ENCODE measurements at places on chromosomes 7 and 10.
A peak's percentile ranks its signal among the peaks of the same experiment; 100 is the strongest.

GRCh38 chr7:29748286-29749099, 57.8 kb upstream of the WIPF3 start:
- peak; percentile 63 for DNase-seq

GRCh38 chr10:17789396-17789795, 19.8 kb upstream of the MRC1 start:
- DNase-seq = no peak

DNA sequence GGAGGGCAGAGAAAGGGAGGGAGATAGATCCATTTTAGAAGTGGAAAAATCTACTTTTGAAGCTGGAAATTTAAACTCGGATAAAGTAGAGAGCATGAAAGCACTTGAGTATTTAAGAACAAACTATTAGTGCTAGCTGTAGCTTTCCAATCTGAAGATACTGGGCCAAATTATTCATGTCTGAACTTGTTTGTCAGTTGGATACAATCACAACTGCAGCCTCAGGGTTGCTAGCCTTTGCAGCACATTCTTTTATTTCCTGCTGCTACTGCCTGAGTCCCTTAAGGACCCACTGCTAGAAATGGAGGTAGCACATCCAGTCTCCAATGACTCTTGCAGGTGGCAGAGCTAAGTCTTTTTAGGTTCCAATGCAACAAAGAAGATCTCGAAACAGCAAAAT, 8.3 kb upstream of the SLC25A13 start:
- no peak for DNase-seq

DNA sequence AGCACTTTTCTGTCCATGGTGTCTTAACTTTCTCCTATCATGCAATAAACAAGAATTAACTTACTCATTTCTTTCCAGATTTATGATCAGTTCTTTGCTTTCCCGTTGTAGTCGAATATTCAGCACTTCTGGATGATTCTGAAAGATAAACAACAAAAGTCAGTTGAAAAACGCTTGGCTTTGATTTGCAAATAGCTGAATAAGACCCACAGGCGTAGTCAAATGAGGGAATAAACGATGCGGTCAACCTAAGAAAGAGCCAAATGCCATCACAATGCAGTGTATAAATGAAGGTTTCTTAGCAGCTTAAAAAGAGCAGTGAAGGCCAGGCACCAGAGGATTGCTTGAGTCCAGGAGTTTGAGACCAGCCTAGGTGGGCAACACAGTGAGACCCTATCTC, 109.4 kb downstream of the ADAM12 start:
- no peak for DNase-seq

- no peak for DNase-seq
Observed at GRCh38 chr10:28910956-28911355, 233.6 kb downstream of the BAMBI start.

DNA sequence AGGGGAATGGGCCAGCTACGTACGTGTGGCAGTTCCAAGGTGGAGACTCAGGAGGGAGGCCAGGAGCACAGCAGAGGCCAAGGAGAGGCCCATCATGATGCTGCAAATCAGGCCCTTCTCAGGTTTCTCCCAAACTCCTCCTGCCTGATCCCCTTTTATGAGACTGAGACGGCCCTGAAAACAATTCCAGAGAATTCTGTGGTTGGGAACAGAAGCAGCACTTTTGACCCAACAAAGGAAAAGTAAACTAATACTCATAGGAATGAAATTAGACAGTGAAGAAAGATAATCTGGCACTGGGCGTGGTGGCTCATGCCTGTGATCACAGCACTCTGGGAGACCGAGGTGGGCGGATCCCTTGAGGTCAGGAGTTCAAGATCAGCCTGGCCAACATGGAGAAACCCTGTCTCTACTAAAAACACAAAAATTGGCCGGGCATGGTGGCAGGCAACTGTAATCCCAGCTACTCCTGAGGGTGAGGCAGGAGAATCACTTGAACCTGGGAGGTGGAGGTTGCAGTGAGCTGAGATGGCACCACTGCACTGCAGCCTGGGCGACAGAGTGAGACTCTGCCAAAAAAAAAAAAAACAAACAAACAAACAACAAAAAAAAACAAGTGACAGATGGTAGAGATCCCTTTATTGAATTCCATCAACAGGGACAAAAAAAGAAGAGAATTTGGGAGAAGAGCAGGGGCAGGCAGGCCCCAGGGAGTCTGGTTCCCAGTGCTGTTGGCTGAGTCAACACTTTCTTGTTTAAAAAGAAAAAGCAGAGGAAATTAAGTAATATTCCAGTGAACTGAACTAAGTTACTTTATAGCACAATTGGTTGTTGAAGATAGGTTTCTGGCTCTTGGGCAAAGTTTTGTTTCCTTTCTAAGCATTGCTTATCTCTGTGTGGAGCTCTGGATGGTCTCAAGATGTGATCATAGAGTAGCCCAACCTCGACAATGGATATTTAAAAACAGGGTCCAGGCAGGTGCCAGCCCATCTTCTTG, at the start of gene CCL26:
TSS of gene CCL26 (minus strand) at position 131 of the 997 bp plus-strand sequence. CDS start at position 96, 35 bp downstream.
- DNase-seq = no peak

- DNase-seq = no peak
Observed at GRCh38 chr7:84916161-84916560, 270.7 kb downstream of the SEMA3D start.

GRCh38 chr10:106560925-106561640, 603.4 kb downstream of the SORCS1 start:
- no peak for DNase-seq

DNA sequence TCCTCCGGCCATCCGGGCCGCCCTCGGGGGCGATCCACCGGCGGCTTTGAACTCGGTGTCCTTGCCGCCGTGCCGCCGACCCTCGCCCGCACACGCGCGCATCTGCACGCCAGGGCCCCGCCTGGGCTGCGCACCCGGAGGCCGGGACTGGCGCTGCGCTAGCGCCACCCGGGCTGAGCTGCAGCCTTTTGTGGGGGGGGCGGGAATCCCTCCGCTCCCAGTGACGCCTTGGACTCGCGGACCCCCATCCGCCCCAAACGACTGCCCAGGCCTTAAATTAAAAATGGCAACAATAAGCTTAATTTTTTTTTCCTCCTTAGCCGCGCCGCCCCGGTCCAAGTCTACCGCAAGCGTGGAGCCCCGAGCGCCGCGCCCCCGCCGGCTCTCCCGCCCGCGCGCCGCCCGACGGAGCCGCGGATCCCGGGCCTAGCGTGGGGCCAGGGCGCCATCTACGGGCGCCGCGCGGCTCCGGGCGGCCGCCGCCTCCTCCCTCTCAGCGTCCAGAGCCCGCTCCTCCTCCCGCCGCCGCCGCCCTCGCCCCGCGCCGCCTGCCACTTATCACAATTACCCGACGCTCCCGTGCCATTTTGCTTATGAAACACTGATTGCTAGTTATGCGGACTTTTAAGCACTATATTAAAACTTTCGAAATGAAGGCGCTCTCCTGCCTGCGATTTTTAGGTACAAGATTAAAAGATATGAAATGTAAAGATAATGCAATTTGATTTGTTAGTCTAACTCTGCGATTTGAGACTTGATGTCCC, 7.5 kb upstream of the EBF3 start:
- DNase-seq = no peak

GRCh38 chr10:5293691-5294550, 70.8 kb upstream of the UCN3 start:
- DNase-seq = no peak

DNA sequence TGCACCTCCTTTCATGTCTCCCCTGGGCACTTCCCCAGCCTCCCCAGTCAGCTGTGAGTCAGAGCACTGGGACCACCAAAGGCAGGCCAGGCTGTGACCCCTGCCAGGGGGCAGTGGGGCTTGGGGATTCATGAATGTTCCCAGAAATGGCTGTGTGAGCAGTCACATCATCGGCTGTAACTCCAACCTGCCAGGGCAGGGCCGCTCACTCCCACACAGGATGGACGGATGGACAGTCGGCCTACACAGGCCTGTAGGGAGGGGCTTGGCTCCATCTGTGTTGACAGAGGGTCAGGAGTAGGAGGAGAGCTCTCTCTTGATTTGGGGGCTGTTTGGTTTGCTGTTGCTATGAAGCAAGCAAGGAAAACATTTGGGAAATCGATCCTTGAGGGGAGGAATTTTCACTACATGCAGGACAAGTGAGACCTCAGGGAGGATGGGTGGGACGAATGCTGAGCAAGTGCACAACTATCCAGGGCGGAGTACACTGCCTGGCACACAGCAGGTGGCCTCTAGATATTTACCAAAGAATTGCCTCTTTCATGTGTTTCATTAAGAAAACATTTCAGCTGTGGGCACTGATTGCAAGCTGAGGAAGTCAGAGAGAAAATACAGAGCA, 2.9 kb upstream of the IGFBP1 start:
- DNase-seq = no peak

DNA sequence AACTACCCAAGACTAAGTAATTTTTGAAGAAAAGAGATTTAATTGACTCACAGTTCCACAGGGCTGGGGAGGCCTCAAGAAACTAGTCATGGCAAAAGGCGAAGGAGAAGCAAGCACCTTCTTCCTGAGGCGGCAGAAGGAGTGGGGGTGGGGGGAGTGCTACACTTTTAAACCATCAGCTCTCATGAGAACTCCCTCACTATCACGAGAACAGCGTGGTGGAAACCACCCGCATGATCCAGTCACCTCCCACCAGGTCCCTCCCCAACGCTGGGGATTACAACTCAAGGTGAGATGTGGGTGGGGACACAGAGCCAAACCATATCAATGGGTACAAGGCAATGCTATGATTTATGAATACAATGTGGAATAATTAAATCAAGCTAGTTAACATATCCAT, 241.9 kb downstream of the PTPRN2 start:
- no peak for DNase-seq

GRCh38 chr7:6106140-6106904, 75.1 kb downstream of the ANKRD61 start:
- peak; percentile 33 for DNase-seq

DNA sequence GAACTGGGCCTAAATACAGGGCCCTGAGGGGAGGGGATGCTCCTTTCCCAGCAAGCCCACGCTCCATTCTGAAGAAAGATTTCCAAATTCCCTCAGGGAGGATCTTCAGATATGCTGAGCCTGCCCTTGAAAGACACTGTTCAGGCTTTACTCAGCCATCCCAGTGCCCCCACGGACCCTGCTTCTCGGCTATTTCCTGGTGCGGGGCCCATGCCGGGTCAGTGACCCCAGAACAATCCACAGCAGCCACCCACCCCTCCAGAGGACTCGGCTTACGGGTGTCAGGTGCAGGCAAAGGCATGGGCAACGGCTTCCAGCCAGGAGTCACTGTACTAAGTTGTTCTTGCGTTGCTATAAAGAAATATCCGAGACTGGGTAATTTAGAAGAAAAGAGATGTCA, 137.1 kb downstream of the OAT start:
- no peak for DNase-seq

DNA sequence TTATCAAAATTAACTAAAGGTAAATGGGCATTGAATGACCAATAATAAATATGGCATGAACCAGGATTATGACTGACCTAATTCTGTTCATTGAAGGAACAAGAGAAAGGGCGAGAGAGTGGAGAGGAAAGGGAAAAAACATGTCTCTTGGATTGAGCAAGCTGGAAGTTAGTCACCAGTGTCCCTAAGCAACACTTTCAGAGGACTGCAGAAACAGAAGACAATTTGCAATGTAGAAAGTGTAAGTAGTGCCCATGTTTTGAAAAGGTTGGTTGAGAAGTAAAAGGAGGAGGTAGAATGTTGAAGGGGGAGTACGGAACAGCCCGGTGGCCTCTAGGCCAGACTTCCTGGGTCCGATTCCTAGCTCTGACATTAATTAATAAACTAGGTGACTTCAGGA, 94.6 kb downstream of the FAS start:
- no peak for DNase-seq

DNA sequence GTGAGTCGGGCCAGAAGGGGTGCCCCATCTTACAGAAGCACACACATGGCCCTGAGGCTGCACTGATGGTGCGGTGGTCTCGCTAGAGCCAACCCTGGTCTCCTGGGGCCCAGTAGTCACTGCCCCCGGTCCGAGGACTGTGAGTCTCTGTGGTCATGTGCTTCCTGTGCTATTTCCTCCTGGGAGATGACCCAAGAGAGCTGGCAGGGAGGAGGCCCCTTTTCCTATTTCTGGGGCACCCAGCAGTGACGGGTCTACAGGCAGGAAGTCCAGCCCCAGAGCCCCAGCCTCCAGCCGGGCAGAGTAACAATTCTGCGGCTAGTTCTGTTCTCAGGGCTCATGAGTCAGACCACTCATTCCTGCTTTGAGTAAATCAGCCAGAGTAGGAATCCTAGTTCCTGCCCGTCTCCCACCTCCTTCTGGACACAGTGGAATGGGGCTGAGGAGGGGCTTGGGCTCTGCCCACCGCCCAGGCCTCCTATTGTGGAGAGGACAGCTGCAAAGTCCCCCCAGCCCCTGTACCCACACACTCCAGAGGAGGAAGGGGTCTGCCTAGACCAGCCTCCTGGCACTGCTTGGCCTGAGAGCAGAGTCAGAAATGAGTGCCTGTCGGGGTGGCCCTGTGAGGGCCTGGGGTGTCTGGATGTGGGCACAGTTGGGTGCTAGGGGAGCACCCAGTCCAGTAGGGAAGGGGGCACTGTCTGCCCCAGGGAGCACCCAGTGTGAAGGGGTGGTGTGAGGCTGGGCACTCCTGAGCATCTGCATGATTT, 80.5 kb upstream of the PPIF start:
- peak; percentile 58 for DNase-seq

- DNase-seq = no peak
Observed at GRCh38 chr10:9075420-9075819, 1020.9 kb downstream of the GATA3 start.

GRCh38 chr10:29028486-29028885, 260.4 kb upstream of the LYZL1 start:
- no peak for DNase-seq

DNA sequence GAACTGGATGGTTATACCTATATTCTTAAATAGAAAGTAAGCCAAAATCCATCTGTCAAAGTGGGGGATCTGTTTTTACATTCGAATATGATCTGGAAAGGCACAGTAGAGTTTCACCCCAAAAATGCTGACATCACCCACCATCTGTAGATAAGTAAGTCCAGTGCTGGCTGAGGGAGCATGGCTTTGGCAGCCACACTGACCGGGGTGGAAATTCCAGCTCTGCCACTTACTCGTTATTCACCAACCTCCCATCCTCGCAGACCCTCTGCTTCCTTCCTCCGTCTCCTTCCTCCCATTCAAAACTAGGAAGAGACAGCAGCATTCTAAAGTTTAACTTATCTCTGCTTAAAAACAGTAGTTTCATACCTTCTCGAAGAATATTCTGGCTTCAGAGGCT, 84.9 kb upstream of the GATA3 start:
- no peak for DNase-seq

DNA sequence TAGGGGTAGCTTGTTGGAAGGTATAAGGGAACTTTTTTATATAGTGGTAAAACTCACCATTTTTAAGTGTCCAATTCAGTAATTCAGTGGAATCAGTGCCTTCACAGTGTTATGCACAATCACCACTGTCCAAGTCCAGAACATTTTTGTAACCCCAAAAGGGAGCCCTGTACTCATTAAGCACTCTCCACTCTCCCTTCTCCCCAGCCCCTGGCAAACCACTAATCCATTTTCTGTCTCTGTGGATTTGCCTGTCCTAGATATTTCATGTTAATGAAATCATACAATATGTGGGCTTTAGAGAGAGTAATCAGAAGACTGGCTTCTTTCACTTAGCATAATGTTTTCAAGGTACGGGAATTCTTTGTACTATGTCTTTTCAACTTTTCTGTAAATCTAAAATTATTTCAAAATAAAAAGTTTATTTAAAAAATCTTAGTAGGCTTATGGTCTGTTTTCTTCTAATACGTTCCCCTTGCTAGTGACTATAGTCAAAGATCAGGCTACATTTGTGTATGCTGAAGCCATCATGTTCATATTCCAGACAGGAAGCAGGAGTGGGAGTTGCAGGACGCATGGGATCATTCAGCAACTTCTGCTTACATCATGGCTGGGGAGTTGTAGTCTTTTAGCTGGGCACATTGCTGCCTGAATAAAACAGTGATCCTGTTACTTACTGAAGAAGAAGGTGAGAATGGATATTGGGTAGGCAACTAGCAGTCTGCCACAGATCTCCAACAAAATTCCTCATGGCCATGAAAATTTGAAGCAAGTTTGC, 35.4 kb upstream of the TAX1BP1 start:
- no peak for DNase-seq

Data from midbrain (tissue), 1 donor.